Naive thymus-derived CD4-positive, alpha-beta T cell (primary cell): ENCODE measurements at places on chromosomes 7 and 10.
A peak's percentile ranks its signal among the peaks of the same experiment; 100 is the strongest.

GRCh38 chr10:21756707-21757106 lies 222.7 kb downstream of the MLLT10 start:
- DNase-seq: no peak

DNA sequence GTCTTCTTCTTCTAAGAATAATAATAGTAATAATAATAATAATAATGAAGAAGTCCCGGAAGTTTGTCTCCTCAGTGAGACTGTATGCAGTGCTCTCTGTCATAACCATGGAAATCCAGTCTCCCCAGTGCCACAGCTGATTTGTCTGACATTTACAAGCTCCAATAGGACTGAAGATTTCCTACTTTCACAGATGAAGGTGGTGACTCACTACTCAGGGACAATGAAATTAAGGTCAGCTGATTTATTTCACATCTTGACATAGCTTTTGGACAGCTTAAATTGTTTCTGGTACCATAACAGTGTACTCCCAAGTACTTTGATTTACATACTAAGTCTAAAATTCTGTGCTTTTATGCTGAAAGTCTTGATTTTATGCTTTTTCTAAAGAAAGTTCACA lies 6.9 kb downstream of the CELF2 start:
- DNase-seq: no peak

GRCh38 chr10:80408242-80409101 lies at the start of gene PRXL2A:
Gene PRXL2A, plus strand, starts transcription at chr10:80408551. Its CDS starts 11,917 bp downstream, at chr10:80420468.
- DNase-seq: peak; percentile 66

- no peak for DNase-seq
Measured at GRCh38 chr10:129962031-129962871, 1.8 kb downstream of the EBF3 start.

- DNase-seq: no peak
Measured at GRCh38 chr7:150367677-150368095, 936 bp upstream of the REPIN1 start.

GRCh38 chr7:668139-668931 lies 58.2 kb upstream of the DNAAF5 start:
- peak; percentile 32 for DNase-seq

GRCh38 chr7:109873296-109873695 lies 1217.6 kb upstream of the LRRN3 start:
- DNase-seq: no peak

- no peak for DNase-seq
Measured at GRCh38 chr7:1514995-1515401, 10.8 kb upstream of the INTS1 start.

DNA sequence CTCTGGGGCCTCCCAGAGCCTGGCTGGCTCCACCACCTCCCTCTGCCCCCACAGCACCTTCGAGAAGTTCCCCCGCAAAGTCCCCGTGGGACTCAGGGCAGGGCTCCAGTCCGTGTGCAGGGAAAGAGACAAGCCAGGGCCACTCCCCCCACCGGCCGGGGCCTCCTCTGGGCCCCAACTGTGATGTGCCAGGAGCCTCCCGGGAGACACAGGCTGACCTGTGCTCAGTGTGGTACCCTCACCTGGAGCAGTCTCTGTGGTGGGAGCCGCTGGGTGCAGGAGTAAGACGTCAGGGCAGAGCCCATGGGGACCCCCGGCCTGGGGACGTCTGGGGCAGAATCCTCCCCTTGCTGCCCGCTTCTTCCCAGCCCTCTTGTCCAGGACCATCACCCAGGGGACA lies 1.5 kb upstream of the ADGRA1 start:
- DNase-seq: no peak

DNA sequence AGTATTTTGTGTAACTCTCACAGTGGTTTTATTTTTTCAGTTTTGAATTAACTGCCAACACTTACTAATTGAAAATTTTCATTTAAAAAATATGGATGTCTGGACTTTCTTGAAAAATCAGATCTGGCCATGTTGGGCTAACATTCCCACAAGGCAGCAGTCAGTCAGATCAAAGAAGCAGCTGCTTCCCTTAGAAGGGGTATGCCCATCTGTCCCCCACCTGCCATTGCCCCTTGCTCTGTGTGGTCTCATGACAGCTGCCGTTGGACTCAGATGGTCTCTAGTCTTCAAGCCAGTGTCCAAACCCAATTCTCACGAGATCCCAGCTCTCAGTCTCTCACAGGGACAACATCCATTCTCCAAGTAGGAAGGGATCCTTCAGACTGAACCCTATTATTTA lies 212.1 kb upstream of the GHITM start:
- DNase-seq: no peak

- DNase-seq: no peak
Measured at GRCh38 chr7:150435390-150436073, 14.9 kb upstream of the GIMAP8 start.

- peak; percentile 44 for DNase-seq
Measured at GRCh38 chr10:71694567-71694968, 25.0 kb downstream of the C10orf105 start.
